H7 (cell line): ENCODE measurements at places on chromosomes 4 and X. TPM values are rescaled to one million over a fixed set of nuclear protein-coding genes. Genes with fewer than 3 reads are reported as not detected.

Gene NUDT11
- 33.0 and 35.0 TPM in 2 replicates for total RNA-seq

Gene TAF1
- 6.6 and 15.6 TPM in 2 replicates for total RNA-seq

Gene SPANXN3
- not detected in 2 replicates for total RNA-seq

DNA sequence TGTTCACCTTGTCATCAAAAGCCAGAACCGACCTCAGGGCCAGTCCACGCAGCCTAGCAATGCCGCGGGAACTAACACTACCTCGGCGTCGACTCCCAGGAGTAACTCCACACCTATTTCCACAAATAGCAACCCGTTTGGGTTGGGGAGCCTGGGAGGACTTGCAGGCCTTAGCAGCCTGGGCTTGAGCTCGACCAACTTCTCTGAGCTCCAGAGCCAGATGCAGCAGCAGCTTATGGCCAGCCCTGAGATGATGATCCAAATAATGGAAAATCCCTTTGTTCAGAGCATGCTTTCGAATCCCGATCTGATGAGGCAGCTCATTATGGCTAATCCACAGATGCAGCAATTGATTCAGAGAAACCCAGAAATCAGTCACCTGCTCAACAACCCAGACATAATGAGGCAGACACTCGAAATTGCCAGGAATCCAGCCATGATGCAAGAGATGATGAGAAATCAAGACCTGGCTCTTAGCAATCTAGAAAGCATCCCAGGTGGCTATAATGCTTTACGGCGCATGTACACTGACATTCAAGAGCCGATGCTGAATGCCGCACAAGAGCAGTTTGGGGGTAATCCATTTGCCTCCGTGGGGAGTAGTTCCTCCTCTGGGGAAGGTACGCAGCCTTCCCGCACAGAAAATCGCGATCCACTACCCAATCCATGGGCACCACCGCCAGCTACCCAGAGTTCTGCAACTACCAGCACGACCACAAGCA is 898 bp downstream of the UBQLN2 start:
- DNase-seq, result peak; percentile 10

GRCh38 chr4:123561525-123561924 is 164.9 kb downstream of the SPRY1 start:
- no peak for DNase-seq
